ENCODE measurements at places on chromosomes 7 and 10. TPM values are rescaled to one million over a fixed set of nuclear protein-coding genes. Genes with fewer than 3 reads are reported as not detected.

- no peaks in the 10 kb centered on the region for H3K4me1 ChIP-seq
- H3K36me3 ChIP-seq, result no peaks in the 10 kb centered on the region
- no peaks in the 10 kb centered on the region for H3K27me3 ChIP-seq
Observed at GRCh38 chr10:95493862-95494261, 67.3 kb downstream of the SORBS1 start.

DNA sequence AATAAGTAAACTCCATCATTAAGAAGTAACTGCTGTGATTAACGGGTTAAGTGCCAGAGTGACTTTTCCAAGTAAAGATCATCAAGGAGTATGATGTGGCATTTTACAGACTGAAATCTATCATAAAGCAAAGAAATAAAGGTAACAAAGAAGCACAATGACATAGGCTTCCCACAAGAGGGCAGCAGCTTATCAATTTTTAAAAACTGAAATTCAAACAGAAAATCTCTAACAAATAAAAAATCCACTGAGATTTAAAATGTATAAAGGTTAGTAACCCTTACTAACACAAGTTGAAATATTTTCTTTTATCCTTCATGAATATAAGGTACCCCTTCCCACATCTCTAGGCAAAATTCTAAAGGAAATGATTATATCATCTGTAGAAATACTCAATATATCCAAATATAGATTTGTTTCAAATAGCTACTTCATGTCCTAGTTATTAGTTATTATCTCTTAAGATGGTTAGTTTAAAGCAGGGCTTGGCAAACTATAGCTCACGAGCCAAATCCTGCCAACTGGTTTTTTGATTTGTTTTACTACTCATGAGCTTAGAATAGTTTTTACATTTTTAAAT, 29.2 kb downstream of the FAM3C start:
- H3K4me1 ChIP-seq, result peaks cover 10% of the 10 kb centered on the region
- peaks cover 3% of the 10 kb centered on the region for H3K36me3 ChIP-seq
- H3K27ac ChIP-seq, result no peak overlapping the region

Gene CRHR2
- not detected for total RNA-seq

DNA sequence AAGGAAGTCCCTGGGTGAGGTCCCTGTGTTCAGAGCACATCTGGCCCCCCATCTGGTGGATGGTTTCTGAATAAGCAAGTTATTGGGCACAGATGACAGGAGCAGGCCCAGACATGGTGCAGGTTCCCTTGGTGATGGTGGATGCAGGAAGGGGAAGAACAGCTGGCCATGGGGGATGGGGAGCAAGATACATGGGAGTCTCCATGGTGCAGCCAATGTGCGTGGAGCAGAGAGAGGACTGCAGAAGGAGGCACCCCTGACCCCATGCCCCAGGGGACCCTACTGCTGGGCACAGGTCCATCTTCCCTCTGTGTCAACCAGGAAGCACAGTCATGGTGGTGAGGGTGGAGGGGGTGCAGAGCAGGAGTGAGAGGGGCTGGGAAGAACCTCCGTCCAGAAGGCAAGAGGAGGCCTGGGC, 43.8 kb upstream of the RABGEF1 start:
- H3K27ac ChIP-seq, result no peak overlapping the region
- H3K4me3 ChIP-seq, result no peak overlapping the region
- no peaks in the 10 kb centered on the region for H3K27me3 ChIP-seq

- no peak overlapping the region for H3K4me3 ChIP-seq
- H3K27ac ChIP-seq, result no peak overlapping the region
- DNase-seq, result no peak
Observed at GRCh38 chr7:90387470-90388240, 15.6 kb upstream of the CLDN12 start.

All from upper lobe of left lung (tissue), 6 donors.